ENCODE measurements at places on chromosomes 1 and 21. TPM values are rescaled to one million over a fixed set of nuclear protein-coding genes. Genes with fewer than 3 reads are reported as not detected.

DNA sequence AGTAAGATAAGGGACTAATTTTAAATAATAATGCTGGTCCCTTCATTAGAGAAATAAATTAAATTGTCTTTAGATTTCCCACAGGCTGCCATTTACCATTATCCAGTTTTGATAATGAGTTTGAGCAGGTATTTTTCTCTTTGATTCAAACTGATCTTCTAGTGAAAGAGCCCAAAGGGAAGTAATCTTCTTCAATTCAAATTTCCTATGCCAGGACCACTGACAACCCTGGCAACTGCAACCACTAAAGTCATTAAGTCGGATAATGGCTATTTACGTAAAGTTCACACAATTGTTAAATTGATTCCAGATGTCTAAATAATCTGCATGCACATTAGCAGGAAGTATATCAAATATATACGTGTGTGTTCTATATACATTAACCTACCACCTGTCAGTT, 399.3 kb downstream of the PTPRC start:
- DNase-seq: no peak

- peak; percentile 69 for DNase-seq
These were observed 44.8 kb downstream of the TMCC2 start for GRCh38 chr1:205272536-205272935.

- DNase-seq: peak; percentile 8
These were observed 333.6 kb downstream of the DUSP10 start for GRCh38 chr1:221408117-221408803.

DNA sequence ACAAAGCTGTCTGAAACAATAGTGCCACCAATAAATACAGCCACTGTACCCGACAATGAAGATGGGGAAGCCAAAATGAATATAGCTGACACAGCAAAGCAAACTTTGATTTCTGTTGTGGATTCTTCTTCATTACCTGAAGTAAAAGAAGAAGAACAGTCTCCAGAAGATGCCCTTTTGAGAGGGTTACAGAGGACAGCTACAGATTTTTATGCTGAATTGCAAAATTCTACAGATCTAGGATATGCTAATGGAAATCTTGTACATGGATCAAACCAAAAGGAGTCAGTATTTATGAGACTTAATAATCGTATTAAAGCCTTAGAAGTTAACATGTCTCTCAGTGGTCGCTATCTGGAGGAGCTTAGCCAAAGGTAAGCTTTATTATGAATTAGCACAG, 56.6 kb downstream of the SUCO start:
- no peak for DNase-seq

DYNLT5 gene
- 0.42 TPM for total RNA-seq
